Left renal cortex interstitium (tissue), 4 donors: ENCODE measurements at places on chromosomes 1 and 21. TPM values are rescaled to one million over a fixed set of nuclear protein-coding genes. Genes with fewer than 3 reads are reported as not detected.

The ARHGEF19 gene
- polyA plus RNA-seq: 23.8 TPM

The SIK1 gene
- 4.6 TPM for polyA plus RNA-seq

The LCE5A gene
- 0.16 TPM for polyA plus RNA-seq

The FCRL4 gene
- polyA plus RNA-seq: not detected

The CBR3 gene
- polyA plus RNA-seq: 2.2 TPM

The UTS2 gene
- polyA plus RNA-seq: not detected

The RNF186 gene
- polyA plus RNA-seq: 0.46 TPM
